ENCODE measurements at places on chromosomes 12 and 14.

- DNase-seq: no peak
Measured at GRCh38 chr12:38934078-38934584, 28.7 kb upstream of the CPNE8 start.

DNA sequence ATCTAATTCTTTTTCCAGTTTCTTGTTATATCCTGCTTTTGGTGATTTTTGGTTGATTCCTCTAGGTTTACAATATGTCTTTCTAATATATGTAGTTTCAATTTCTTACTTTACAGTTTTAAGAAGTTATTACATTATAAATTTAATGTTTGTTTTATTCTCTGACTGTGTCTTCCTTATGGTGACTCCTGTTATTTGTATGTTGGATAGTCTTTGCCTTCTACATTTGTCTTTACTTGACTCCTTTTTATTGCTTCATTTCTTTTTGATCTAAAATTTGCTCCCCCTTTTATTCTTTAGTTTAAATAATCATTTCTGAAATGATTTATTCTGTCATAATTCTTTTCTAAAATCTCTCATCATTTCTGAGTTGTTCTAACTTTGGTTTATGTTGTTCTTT, 125.8 kb downstream of the CCDC91 start:
- no peak for DNase-seq

- DNase-seq: no peak
Measured at GRCh38 chr14:99534333-99534732, 53.1 kb downstream of the CCNK start.

DNA sequence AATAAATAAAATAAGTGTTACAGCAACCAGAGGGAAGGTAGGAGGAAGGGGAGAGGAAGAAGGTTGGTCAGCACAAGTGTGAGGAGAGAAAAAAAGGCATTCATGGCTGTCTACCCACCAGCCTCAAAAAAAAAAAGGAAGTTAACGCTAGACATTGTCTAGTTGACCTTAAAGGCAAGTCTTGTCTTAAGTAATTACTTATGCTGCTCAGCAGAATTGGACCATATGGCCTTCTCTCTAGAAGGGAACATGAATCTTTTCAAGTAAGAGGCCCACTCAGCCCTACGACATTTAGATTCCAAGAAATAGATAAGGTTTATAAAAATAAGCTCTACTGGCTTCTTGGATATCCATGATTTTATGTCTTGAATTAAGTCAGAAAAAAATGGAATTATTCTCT, 172.7 kb downstream of the ETNK1 start:
- no peak for DNase-seq

All from stimulated activated CD4-positive, alpha-beta T cell treated with anti-CD3 and anti-CD28 coated beads, Interleukin-1b, Interleukin-23, amount 100 ng/mL, for 1 hour (primary cell).